GM18507 (cell line): ENCODE measurements at places on chromosomes 7 and 10.

GRCh38 chr10:55212051-55212450, 411.0 kb upstream of the PCDH15 start:
- DNase-seq = no peak

- DNase-seq = no peak
Measured at GRCh38 chr10:11170993-11171851, 153.6 kb downstream of the CELF2 start.

DNA sequence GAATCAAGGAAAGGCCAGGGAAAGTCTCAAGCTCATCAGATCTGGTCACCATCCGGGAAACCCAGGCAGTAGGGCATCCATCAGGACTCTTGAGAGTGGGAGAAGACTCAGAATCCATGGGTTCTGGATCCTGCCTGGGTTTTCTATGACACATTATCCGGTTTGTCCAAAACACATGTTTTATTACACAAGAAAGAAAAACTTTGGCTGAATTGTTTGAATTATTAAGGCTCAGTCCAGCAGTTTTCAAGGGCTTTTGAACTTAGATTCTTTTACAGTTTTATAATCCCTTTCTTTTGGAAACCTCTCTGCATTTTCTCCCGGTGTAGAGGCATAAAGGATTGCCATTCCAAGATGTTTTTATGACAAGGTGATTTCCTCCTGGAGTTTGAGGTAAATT, 528.5 kb upstream of the MGMT start:
- DNase-seq = no peak

DNA sequence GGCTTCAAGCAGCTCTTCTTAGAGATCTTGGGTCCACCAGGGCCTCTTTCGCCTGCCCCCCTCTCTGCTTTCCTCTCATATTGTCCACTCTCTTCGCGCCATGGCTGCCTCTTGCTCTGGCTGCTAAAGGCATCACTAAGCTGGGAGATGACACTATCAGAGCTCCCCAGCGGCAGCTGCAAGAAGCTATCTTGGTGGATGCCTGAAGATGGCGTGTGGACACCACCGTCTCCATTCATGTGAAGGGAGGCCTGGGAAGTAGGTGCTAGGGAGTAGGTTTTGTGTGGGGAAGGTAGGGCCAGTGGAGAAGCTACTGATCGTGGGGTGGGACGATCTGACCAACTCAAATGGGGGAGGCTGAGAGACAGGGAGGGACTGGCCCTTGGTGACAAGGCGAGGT, 45.9 kb upstream of the PDLIM1 start:
- DNase-seq = no peak

DNA sequence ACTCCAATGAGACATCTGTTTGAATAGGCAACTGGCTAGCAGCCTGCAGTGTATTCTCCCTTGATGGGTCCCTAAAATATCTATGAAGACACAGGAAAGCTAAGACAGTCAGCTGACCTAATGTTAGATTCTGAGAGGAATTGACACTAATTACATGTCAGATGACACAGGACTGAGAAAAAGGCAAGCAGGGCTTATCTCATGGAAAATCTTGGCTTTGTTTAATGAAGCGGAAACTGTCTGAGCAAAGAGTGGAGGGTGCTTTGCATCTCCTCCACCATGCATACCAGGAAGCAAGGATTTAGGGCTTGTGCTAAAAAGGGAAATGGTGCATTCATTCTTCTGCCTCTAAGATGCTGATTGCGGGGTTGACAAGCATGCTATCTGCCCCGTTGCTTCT, 135.5 kb upstream of the GLI3 start:
- DNase-seq = no peak
